ENCODE measurements at places on chromosomes 1 and 21. TPM values are rescaled to one million over a fixed set of nuclear protein-coding genes. Genes with fewer than 3 reads are reported as not detected.

DNA sequence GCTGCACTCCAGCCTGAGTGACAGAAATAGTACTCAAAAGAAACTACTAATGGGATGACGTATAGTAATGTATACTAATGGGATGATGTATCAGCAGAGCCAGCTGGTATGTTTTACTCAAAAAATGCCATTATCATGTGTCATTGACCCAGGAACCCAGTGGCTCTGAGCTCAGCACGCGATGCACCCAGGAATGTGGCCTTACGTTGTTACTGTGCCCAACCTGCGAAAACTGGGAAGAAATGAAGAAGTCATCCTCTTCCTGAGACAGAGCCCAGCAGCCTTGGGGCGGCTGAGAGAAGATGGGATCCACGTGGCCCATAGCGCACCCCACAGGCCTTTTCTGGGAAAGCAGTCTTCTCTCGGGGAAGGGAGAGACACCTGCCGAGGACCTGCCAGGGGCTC lies 8.8 kb downstream of the UBE2J2 start:
- H3K36me3 ChIP-seq: peaks cover 4% of the 10 kb centered on the region
- no peak overlapping the region for H3K4me3 ChIP-seq
- DNase-seq: no peak
- H3K4me1 ChIP-seq: peaks cover 2% of the 10 kb centered on the region

The LEFTY2 gene
- not detected for total RNA-seq

The SPATC1L gene
- 24.7 TPM for total RNA-seq

The PRDM16 gene
- total RNA-seq: 23.6 TPM

The MTMR11 gene
- total RNA-seq: 21.0 TPM

The ADAMTS5 gene
- 5.8 TPM for total RNA-seq

The MACO1 gene
- 20.8 TPM for total RNA-seq

The BARHL2 gene
- 14.8 TPM for total RNA-seq
